ENCODE measurements at places on chromosomes 7 and 10.

DNA sequence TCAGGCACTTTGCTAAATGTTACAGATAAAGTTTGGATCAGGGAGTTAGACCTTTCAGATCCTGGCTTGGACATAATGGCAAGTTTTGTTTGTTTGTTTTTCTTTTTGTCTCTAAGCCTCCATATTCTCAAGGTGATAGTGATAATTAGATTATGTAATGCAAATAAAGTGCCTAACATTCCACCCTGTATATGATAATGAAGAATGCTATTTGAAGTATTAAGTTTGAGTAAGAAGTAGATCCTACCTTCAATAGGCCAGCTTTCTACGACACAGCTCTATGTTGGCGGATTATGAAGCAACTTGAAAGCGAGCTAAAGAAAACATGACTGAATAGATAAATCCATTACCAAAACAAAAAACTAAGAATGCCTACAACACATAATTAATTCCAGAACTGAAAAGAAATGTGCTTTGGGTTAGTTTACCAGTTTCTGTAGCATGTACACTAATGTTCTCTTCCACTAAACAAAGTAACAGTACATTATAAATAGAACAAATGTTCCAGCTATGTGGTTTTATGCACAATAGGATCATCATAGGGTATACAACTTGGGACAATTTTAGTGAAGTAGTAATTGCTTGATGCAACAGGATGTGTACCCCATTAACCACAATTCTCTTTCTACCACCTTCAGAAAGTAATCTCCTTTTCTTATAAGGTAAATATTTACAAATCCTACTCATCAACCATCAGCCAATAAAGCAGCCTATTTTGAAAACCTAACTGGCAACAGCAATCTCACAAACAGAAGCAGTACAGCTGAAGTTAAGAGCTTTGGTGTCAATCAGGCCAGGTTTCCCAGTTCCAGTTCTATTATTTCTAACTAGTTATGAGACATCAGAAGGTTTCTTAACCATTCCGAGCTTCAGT is 1.5 kb downstream of the SEM1 start:
- no peak for DNase-seq

GRCh38 chr7:38574086-38574485 is 57.1 kb downstream of the AMPH start:
- no peak for DNase-seq

- peak; percentile 18 for DNase-seq
Measured at GRCh38 chr7:125516194-125516593, 586.6 kb upstream of the POT1 start.

DNA sequence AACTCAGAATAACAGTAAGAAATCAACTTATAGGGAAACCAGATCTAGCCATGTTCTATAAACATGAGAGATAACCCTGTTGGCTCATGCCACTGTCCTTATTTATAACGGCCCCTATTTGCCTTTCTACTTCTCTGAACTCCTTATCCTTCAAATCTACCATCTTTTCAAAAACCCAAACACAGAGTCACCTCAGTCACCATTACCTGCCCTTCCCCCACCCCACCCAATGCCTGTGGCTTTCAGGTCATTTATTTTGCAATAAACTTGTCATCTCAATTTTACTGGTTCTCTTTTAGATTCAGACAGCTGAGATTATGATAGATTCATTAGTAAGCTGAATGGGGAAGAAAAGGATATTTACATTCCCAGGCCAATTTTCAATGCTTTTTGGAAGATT is 53.6 kb downstream of the KMT2C start:
- DNase-seq: no peak

- DNase-seq: no peak
Measured at GRCh38 chr10:96513305-96513697, 425 bp downstream of the TLL2 start.

DNA sequence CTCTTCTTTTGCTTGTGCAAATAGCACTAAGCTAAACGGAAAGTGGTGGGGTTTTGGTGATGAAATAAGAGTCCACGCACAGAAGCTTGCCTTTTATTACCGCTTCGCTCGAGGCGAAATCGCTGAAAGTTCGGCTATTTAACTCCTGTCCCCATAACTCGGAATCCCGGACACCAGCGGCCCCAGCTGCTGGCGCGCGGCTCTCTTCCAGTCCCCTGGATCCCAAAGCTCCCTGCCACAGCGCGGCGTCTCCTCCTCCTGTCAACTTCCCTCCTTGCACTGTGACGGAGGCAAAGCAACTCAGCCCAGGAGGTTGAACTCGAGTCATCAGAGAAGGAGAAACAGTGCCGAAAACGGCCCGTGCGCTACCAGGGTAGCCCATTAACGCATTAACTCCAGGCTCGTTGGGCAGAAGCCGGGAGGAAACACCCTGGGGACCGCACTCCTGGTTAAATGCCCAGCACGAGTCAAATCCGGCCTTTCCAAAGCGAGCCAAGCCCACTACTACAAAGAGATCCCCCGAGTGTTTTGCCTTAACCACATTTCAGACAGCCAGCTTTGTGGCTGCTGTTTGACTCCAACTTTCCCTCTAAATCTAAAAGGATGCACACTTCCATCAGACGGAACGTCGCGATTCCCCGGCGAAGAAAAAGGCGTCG is 1.3 kb downstream of the SEMA3D start:
- no peak for DNase-seq

DNA sequence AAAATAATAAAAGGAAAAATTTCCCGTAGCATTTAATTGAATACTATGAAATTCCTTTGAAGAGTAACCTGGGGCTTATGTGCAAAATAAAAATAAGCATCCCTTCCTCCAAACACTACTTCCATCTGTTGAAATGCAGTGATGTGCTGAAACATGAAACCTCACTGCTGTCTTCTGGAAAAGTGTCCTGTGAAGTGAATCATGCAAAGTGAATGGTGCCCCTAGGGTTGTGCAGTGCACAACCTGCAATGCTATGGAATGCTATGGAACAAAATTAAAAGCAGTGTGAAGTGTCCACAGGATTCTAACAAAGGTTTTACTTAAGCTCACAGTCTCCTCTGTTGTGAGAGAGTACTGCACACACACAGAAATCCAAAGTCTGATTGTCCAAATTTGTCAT is 480.9 kb downstream of the ETV1 start:
- peak; percentile 42 for DNase-seq

GRCh38 chr7:77587272-77587671 is 50.2 kb downstream of the PTPN12 start:
- DNase-seq: no peak

DNA sequence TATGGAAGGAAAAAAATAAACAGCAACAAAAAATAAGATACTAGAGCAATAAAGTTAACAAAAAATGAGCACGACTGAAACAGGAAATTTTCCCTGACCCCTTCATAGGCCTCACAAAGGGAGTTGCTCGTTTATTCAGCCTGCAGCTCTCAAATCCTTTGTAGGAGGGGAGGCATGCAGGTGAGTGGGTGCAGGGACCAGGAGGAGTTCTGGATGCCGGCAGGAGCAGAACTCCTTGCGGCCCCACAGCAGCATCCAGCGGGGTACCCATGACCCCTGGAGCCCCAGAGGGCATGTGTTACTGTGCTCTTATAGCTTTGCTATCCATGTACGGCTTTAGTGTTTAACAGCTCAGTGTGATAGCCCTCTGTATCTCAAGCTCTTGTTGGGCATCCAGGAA is 5.8 kb downstream of the TAS2R39 start:
- DNase-seq: no peak

DNA sequence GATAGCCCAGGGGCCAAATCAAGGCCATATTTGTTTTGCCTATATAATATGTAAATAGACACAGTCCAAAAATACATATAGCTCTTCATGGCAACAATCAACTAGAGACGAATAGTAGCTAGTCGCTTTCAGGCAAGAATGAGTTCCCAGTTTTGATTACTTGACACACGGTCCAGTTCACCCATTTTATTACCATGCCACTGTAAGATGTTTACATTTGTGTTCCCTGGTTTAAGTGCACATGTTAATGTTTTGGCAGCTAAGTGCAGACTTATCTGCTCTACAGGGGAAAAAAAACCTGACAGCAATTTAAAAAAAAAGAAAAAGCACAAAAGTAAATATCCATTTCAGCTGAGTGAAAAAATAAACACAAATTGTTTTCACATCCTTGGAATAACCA is 213.1 kb downstream of the TPK1 start:
- DNase-seq: no peak

GRCh38 chr7:139654276-139655181 is 123.3 kb downstream of the HIPK2 start:
- DNase-seq: no peak

DNA sequence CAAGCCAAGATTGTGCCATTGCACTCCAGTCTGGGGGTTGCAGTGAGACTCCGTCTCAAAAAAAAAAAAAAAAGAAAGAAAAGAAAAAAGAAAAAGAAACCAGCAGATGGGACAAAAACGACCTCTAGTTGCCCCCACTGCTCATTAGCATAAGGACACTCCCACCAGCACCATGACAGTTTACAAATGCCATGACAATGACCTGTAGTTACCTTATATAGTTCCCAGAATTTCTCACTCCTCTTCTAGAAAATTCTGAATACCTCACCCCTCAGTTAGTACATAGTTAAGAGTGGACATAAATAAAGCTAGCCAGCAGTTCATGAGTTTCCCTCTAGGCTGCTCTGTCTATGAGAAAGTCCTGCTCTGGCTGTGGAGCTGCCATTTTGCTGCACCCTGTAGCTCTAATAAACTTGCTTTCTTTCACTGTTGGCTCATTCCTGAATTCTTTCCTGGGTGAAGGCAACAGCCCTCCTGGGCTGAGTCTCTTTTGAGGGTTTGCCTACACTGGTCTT is 276.8 kb upstream of the AKR1E2 start:
- DNase-seq: no peak

GRCh38 chr7:149708026-149708425 is 65.4 kb downstream of the ZNF467 start:
- DNase-seq: no peak

DNA sequence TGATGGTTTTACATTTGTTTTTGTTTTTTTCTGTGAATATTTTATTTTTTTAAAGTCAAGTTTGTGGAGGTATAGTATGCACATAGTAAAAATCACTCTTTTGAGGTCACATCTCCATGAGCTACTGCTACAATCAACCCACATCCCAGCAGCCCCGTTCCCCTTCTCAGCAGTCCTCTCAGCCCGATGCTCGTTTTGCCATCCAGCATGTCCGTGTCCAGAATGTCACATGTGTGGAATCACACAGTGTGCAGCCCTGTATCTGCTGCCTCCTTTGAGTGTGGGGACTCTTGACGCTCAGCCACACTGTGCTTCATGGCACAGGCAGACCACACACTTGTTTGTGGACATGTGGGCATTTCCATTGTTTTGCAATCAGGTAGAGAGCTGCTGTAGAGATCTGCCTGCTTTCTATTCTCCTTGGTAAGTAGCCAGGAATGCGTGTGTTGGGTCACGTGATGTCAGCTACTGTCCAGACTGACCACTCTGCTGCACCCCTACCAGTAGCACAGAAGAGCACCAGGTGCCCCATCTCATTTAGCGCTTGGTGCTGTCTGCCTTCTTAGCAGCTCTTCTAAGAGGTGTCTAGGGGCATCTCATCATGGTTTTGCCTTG is 71.6 kb upstream of the CAMK2B start:
- DNase-seq: no peak

DNA sequence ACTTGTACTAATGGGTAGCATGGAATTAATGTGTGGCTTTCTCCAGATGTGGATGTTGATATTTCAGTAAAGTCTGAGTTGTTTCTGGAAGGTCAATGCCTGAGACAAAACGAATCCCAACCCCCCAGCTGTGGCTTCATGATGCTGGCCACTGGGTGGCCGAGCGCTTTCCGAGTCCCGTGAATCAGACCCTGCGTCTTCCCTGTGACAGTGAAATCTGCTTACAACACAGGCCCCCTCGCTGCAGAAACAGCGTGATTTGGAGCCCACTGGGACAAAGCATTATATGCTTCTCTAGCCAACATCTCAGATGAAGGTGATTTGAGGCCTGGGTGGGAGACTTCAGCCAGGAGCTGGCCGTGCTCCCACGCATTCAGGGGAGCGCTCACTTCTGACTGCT is 124.7 kb downstream of the WDR37 start:
- DNase-seq: no peak

DNA sequence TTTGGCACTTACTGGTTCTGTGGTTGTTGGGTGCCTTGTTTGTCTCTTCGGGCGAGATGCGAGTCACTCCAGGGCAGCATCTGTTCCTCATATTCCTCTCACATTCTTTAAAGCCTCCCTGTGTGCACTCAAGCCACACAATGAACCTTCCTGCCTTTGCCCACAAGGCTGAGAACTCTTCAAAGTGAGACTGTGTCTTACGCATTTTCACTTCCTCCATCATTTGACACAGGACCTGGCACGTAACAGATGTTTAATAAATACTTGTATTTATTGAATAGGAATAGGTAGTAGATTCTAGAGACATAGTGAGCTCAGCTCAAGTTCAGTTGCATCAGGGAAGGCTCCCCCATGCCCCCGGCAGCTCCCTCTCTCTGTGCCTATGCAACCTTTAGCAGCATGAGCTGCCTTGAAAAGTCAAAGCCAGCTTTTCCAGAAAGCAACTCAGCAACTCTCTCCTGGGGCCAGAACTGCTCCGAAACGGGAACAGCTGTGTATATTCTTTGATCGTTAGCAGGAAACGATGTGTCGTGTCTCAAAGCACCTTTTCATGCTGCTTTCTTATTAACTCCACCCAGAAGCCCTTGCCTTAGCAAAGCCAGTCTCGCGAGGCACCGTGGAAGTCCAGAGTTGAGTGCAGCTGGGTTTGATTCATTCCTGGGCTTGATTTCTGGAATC is 97.5 kb downstream of the PFKFB3 start:
- no peak for DNase-seq

GRCh38 chr7:31108097-31108657 is 56.1 kb downstream of the ADCYAP1R1 start:
- DNase-seq: no peak

- no peak for DNase-seq
Measured at GRCh38 chr10:35546824-35547225, 58.3 kb upstream of the GJD4 start.

DNA sequence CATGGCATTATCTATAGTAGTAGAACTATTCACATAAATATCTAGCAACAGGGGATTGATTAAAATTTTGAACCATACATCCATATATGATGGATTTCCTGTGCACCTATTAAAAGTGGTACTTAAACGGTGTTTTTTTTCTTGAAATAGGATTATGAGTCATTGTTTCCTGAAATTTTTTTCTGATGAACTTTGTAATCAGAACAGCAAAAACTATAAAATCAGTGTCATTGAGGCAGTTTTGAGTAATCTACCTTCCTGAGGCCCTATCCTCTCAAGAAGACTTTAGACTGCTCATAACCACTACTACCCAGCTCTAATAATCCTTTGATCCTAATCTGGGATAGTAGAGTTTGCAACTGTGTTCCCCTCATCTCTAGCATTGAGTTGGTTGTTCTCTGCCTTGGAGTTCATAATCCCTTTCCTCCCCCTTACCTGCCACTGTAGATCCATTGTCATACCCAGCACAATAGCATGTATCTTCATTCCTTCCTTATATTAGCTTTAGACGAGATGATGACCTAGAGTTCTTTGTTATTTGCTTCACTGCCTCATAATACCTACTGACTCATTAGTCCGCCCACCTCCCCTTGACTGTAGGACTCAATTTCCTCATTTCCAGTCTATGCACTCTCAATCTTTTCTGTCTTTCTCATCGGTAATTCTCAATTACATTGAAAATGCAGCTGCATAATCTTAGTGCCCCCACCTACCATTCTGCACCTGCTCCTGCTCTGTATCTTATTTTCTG is 133.4 kb downstream of the LRRC4 start:
- DNase-seq: no peak

All from G401 (cell line).